ENCODE measurements at places on chromosomes 4 and X.

- no peak for DNase-seq
These were observed 78.7 kb upstream of the OGT start for GRCh38 chrX:71454222-71454621.

- peak; percentile 40 for DNase-seq
These were observed 11.4 kb upstream of the NKRF start for GRCh38 chrX:119617517-119618164.

- no peak for DNase-seq
These were observed 62.3 kb upstream of the ADRA2C start for GRCh38 chr4:3703677-3704521.

DNA sequence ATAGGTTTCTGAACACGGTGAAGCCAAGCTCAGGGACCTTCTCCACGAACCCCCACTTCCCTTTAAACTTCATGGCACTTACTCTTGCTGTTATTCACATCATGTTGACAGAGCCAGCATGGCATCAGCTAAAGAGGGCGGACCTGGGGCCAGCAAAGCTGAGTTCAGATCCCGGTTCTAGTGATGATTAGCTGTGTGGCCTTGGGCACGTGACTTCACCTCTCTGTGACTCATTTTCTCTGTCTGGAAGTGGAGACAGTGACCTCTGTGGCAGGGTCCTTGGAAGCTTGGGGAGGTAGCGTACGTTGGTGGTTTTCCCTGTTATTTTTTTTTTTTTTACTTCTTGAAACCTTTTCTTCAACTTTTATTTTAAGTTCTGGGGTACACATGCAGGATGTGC, 13.4 kb downstream of the EVC start:
- no peak for DNase-seq

DNA sequence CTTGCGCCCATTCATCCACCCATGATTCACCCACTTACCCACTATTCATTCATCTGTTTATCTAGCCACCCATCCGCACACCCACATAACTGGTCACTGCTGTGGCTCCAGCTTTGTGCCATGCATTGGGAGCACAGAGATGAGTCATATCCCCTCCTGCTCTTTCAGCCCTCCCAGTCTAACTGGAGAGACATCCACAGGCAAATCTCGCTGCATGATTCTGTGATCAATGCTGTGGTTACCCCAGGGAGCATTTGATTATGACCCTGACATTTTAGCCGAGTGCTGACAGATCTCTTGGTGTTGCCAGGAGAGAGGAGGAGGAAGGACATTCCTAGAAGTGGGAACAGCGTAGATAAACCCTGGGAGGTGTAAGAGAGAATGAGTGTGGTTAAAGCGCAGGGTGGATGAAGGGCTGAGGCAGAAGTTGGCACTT, 10.4 kb upstream of the PORCN start:
- no peak for DNase-seq

- DNase-seq, result no peak
These were observed 120.3 kb downstream of the CHRNA9 start for GRCh38 chr4:40455340-40455902.

DNA sequence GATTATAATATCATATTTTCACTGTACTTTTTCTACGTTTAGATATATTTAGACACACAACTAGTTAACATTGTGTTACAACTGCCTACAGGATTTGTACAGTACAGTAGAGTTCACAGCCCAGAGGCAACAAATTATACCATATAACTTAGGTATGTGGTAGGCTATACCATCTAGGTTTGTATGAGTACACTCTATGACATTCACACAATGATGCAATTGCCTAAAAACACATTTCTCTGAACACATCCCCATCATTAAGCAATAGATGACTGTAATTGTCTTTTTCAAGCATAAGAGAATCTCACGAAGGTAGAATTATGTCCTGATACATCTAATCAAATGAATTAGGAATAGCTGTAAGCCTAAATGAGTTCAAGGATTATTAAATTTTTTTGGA, 12.3 kb upstream of the TIGD2 start:
- DNase-seq, result no peak

GRCh38 chr4:118969359-118969758, 80.7 kb downstream of the SYNPO2 start:
- peak; percentile 68 for DNase-seq

DNA sequence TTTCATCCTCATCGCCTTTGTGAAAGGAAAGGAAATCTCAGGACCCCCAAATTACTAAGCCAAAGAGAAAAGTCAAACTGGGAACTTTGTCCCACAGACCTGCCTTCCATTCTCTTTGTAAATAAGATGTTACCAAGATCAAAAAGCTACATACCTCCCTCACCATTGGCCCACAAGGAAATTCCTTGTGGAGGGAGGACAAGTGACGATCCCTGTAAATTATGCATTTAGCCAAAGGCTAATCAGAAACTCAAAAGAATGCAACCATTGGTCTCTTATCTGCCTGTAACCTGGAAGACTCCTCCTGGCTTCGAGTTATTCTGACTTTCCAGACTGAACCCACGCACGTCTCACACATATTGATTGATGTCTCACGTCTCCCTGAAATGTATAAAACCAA, 70.3 kb downstream of the SHOX start:
- DNase-seq, result no peak

DNA sequence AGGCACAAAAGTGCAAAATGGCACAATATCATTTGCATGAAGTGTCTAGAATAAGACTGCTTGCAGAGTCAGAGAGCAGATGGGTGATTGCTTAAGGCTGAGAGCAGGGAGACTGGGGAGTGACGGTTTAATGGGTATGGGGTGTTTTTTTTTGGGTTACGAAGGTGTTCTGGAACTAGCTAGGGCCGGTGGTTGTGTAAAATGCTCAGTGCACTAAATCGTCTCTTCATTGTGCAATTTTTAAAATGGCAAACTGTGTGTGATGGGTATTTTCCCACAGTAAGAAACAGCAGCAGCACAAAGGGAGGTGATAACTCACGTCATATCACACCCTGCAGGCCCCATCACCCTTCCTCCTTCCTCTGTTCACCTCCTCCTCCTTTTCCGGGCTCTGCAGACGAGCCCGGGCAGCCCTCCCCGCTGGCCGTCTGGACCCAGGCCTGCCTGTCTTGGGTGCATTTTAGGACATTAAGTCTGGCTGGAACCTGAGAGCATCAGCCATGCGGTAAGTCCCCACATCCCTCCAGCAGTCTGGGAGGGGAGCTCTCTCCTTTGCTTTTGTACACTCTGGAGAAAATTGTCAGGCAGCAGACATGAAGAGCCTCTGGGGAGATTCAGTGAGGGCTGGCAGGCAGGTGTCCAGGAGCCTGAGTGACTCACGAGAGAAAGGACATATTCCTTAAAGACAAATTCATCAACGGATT, 42.7 kb downstream of the ASMT start:
- DNase-seq, result peak; percentile 12

DNA sequence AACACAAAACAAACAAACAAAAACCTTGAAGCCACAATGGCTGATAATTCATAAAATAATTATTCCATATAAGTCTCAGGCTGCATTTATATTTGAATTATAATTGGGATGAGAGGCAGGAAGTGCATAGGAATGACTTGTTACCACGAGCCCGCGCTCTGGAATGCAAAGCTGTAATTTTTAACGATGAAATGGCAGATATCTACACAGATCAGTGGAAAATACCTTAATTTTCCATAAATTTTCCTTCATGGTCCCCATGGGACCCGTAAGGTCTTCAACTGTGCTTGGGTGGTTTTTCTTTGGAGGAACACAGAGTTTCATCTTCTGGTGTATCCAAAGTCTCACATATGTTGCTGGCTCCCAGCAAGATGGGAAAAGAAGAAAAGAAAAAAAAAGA, 226.8 kb downstream of the SHOX start:
- DNase-seq, result no peak

DNA sequence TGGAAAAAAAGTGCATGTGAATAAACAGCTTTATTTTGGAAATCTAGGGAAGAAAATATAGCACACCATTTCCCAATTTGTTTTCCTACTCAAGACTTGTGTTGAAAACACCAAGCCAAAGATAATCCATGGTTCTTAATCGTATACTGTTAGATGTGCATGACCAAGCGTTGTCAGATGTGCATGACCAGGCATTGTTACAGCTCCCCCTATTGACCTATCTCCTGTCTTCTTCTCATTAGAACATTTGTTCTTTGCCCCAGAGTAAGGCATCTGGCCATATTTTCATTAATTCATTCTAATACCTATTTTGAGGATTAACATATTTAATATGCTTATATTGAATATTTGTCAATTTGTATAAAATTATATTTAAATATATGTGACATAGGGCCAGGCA, 14.4 kb upstream of the VCX start:
- DNase-seq, result peak; percentile 28

- no peak for DNase-seq
These were observed 2.6 kb upstream of the APBB2 start for GRCh38 chr4:41217020-41217333.

- DNase-seq, result no peak
These were observed 38.8 kb downstream of the MAML3 start for GRCh38 chr4:140115140-140115539.

- no peak for DNase-seq
These were observed 377 bp downstream of the CHRNA9 start for GRCh38 chr4:40335525-40335894.

- DNase-seq, result no peak
These were observed 880.5 kb downstream of the STPG2 start for GRCh38 chr4:97262769-97263168.

DNA sequence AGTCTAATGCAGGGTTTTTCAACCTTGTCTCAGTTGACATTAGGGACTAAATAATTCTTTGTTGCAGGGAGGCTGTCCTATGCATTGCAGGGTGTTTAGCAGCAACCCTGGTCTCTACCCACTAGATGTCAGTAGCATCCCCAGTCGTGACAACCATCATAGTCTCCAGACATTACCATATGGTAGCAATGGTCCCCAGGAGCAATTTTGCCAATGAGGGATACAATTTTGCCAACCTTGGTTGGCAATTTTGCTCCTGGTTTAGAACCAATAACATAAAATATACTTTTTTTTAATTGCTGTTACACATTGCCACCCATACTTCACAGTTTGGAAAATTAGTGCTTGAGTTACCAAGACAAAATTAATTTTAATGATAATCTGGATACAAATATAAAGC, 6.0 kb downstream of the EREG start:
- peak; percentile 68 for DNase-seq

- no peak for DNase-seq
These were observed 224.2 kb downstream of the PTTG2 start for GRCh38 chr4:38184404-38184803.

DNA sequence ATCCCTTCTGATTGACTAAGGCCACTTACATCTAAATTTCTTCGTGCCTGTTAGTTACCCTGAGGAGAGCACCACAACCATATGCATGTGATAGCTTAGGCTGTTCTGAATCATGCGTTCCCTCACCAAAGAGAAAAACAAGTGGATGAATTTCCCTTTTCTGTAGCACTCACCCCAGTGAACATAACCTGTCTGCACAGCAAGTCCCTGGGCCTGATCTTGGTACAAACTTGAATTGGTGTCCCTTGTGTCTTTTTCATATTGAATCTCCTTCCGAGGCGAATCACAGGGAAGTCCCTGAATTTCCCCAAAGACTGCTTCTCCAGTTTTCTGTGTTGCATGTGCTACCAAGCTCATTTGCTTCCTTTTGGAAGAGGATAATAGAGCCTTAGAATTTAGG, 100.4 kb downstream of the KLHL8 start:
- no peak for DNase-seq

DNA sequence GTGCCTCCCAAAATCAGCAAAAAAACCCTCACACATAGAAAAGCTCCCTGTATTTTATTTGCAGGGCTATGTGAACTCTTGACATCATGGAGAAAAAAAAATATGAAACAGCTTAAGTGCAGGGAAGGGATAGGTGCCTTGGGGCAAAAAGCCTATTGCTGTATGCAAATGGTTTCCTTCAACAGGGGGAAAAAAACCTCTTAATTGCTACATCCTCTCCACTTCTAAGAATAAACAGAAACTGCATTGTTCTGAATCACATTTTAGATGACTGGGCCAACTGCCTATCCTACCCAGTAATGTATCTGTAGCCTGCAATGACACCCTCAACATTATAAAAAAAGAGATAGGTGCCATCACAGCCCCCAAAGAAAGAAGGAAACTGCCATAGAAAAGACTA, 229.4 kb upstream of the GALNTL6 start:
- DNase-seq, result no peak

- peak; percentile 35 for DNase-seq
These were observed 16.1 kb downstream of the TNIP3 start for GRCh38 chr4:121148000-121148399.

DNA sequence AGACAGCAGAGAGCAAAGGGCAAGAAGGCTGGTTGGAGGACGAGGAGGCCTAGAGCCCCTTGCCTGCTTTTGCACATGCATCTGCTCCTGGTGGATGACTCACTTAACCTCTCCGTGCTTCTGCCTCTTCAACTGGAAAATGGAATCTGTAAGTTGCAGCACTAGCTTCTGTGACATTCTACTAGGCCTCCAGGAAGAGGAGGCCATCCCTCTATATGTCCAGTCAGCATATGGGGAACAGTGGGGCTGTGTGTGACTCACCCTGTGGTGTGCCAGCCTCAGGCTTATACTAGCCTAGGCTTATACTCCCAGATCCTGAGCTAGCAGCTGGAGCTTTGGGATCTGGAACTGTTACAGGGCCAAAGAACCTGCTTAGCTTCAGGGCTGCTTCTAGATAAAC, 36.0 kb downstream of the RTL9 start:
- no peak for DNase-seq

GRCh38 chr4:99950913-99951254, 809 bp upstream of the H2AZ1 start:
- DNase-seq, result no peak

- no peak for DNase-seq
These were observed 2.3 kb upstream of the ZCCHC4 start for GRCh38 chr4:25310066-25310802.

GRCh38 chrX:136767104-136767941, 13.4 kb downstream of the ARHGEF6 start:
- DNase-seq, result peak; percentile 69

GRCh38 chr4:1247864-1248244, 1.1 kb downstream of the CTBP1 start:
- DNase-seq, result no peak

DNA sequence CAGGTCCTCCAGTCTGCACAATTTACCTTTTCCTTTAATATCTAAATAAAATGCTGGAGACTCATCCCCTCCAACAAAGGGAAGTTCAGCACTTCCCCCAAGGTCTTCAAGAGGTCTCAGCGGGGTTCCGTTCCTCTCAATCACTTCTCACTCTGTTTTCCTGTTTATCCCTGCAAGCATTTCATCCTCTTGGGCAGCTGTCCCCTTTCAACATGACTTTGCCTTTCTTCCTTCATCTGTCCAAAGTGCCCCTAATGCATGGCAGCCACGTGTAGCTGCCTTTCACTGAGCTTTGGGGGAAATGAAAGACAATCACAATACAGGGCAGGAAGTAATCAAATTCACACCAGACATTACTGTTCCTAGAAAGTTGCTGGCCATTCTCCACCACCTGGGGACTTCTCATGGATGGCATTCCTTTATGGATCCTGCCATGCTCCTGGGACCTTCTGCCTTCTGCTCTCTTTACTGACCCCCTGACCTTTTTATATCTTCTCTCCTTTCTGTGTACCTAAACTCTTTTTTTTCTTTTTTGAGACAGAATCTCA, 79.7 kb upstream of the USP9X start:
- no peak for DNase-seq
